SW 1271 (cell line): ENCODE measurements at places on chromosomes 3 and 15.

DNA sequence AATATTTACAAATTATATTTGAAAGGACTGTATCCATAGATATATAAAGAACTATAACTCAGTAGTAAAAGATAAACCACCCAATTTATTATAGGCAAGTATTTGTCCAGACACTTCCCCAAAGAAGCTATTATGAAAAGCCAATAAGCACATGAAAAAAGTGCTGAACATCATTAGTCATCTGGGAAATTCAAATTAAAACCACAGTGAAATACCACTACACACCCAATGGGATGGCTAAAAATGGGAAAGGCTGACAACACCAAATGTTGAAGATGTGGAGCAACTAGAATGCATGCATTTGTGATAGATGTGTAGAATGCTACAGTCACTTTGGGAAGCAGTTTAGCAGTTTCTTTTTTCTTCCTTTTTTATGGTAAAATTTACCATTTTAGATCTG, 147.0 kb downstream of the PDE8A start:
- no peak for DNase-seq

- no peak for DNase-seq
Observed at GRCh38 chr15:66043264-66043663, 174.0 kb downstream of the RAB11A start.

- DNase-seq = no peak
Observed at GRCh38 chr3:169052465-169053302, 610.8 kb downstream of the MECOM start.

GRCh38 chr15:44593042-44593736, 56.2 kb downstream of the EIF3J start:
- DNase-seq = no peak

DNA sequence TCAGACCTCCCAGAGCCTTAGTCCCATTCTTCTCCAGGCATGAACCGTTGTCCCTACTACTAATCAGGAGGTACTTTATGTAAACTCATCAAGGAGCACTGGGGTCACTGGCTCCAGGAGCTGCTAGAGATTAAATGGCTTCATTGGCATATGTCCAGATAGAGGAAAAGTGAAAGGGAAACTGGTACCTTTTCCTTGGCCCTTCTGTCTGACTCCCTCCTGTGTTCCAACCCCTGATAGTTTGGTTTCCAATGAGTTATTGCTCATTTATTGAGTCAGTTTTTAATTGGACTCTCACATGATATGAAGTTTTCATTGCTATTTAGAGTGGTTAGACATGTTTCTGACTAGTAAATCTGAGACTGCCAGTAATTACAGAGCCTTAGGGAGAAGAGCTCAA, 130.5 kb upstream of the BFSP2 start:
- DNase-seq = no peak

- no peak for DNase-seq
Observed at GRCh38 chr3:53287131-53287629, 31.4 kb upstream of the TKT start.

DNA sequence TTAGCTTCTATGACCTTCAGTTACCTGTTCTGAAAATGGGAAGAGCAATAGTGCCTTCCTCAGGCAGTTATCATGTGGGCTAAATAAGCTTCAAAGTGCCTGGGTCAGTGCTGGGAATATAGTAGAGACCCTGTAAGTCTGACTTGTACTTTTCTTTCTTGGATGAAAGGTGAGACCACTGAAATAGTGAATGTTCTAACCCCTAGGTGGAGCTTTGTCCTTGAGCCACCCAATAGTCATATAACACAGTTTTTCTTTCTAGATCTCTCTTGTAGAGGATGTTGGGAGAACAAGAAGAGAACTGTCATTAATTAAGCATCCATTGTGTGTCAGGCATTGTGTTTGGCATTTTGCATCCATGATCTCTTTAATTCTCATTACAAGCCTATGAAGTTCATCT, 13.0 kb upstream of the BFSP2 start:
- no peak for DNase-seq

- no peak for DNase-seq
Observed at GRCh38 chr3:160608870-160609269, 43.5 kb upstream of the KPNA4 start.

DNA sequence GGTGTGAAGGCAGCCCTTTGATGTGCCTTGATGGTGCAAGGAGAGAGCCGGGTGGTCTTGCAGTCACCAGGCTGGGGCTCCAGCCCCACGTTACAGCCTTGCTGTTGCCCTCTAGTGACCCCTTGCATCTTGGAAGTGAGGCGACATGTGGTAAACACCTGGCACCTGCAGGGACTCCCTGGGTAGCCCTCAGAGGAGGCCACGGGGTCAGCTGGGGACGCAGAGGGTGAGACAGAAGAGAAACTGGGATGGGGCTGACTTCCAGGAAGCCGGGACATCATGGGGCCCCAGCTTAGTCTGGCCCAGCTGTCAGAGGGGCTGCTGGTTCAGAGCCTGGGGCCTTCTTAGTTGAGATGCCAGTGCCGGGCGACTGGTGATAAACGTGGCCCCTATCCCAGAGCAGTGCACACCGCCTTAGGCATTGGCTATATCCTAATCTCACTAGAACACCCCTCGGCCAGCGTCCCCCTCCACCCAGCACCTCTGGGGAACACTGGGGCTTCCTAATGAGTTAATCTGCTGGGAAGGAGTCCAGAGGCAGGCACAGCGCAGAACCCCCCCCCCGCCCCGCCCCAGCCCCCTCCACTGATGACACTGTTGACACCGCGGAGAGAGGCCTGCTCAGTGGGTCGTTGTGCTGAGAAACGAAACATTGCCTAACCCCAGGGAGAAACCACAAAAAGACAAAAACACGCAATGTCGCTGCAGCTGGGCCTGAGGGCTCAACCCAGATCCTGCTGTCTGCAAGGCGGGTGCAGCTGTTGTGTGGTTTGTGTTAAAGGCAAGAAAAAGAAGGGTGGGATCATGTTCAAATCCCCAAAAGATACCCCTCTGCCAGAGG, 60.5 kb upstream of the KLF13 start:
- no peak for DNase-seq

GRCh38 chr15:72420576-72420975, 22.5 kb downstream of the TMEM202 start:
- no peak for DNase-seq
